Stomach (tissue), 19 donors: ENCODE measurements at places on chromosomes 5 and 9. TPM values are rescaled to one million over a fixed set of nuclear protein-coding genes. Genes with fewer than 3 reads are reported as not detected.

- no peak for DNase-seq
Measured at GRCh38 chr5:6856653-6857052, 143.4 kb downstream of the TENT4A start.

GRCh38 chr9:14089051-14089803 is 224.7 kb downstream of the NFIB start:
- no peak for DNase-seq

GRCh38 chr5:138833080-138833479 is 42.1 kb downstream of the LRRTM2 start:
- DNase-seq = no peak

DNA sequence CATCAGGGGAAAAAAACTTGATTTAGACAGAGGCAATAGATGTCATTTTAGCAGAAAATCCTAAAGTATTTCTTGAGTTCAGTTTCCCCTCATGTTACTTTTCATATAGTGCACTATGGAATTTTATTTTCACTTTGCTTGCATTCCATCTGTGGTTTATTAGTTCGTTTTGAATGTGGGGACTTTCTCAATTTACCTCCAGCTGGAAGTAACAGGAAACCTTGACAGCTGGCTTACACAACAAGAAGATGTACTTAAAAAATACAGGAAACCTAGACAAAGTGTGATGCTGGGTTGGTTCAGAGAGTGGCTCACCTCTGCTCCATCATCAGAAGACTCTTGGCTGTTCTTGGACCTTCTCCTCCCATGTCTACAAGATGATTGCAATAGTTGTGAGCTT is 567.0 kb downstream of the CETN3 start:
- DNase-seq = no peak

The SH2D3C gene
- 38.1 TPM for total RNA-seq

GRCh38 chr5:140049713-140050112 is 6.6 kb upstream of the NRG2 start:
- no peak for DNase-seq

DNA sequence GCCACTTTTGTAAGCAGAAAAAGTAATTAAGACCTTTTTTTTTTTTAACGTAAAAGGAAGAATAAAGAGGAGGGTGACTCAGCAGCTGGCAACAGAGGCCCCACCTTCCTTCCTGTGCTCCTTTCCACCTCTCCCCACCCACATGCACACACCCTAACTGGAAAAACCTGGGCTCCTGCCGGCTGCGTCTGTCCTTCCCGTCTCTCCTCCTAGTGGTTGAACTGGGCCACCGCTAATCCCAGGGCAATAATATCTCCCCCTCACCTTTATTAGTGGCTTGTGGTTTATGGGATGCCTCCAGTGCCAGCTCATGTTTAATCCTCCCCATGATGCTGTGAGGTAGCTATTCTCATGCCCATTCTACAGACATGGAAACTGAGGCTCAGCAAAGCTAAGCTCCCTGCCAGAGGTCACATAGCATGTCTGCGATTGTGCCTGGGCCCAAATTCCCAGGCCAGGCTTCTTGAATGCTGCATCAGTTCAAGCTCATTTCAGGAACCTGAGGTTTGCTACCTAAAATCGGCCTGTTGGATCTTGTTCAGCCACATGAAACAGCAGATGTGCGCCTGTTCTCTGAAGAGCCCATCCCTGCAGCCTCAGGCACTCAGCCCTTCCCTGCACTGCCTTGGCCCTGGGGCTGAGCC is 60.9 kb upstream of the IL17B start:
- DNase-seq = peak; percentile 76

- no peak for DNase-seq
Measured at GRCh38 chr5:55070968-55071367, 31.5 kb upstream of the GZMA start.
